ENCODE measurements at places on chromosomes 1 and 21.

- DNase-seq: peak; percentile 39
Measured at GRCh38 chr21:46226920-46227599, 1.5 kb downstream of the LSS start.

- peak; percentile 32 for DNase-seq
Measured at GRCh38 chr1:119966020-119966419, 69.7 kb upstream of the ADAM30 start.

- no peak for DNase-seq
Measured at GRCh38 chr1:184296466-184297243, 90.2 kb upstream of the C1orf21 start.

- no peak for DNase-seq
Measured at GRCh38 chr1:43253173-43253572, 16.6 kb upstream of the TMEM125 start.

- no peak for DNase-seq
Measured at GRCh38 chr1:216168546-216168945, 254.7 kb downstream of the USH2A start.

DNA sequence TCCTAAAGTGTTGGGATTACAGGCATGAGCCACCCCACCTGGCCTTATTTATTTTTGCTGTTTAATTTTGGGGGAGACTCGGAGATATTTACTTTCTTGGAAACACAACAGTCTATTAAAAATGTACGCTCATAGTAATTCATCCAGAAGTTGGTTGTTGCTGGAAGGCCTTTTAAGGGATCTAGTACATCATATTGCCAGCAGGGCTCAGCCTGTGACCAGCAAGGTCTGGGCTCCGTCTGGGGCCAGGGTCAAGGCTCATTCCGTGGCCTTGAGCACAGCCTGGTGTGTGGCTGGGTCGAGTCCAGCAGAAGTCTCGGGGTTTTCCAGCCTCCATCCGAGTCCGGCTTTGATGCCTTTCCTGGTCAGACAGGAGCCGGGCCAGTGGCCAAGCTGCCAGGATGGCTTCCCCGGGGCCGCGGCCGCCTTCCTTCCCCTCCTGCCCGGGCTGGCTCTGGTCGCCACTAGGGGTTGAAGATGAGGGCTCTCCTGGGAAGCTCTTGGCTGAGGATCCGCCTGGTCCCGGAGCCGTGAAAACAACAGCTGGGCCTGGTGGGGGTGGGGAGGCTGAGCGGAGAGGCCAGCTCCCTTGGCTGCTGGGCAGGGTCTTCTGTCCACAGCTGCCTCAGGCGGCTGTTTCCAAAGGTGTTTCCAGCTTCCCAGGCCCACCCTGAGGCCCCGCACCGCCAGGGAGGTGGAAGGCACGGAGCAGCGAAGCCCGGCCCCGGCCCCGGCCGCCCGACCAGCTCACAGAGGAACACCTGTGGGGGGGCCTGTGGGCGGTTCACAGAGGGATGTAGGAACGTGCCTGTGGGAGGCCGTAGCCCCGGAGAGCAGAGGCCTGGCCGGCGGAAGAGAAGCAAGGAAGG is 5.1 kb upstream of the VWA1 start:
- DNase-seq: no peak

DNA sequence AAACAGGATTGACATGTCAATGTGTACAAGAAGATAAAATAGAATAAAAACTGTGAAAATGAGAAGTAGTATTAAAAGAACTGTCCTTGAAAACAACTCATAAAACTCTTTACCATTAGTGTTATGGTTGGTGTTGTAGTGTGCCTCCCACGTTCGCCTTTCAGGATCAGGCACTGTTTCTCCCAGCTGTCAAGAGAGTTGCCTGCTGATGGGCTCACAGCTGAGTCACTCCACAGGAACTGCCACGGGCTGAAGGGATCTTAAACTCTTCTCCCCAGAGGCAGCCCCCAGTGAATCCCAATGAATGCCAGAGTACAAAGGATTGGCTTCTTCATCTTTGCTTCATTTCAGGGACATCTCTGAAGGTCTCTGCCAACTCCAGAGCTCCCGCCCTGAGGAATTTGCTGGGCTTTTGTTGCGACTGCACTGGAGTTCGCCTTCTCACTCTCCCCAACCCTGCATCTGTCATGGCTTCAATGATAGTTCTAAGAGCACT is 119.6 kb downstream of the ADGRL2 start:
- DNase-seq: no peak

- no peak for DNase-seq
Measured at GRCh38 chr21:38834725-38835124, 29.0 kb downstream of the ETS2 start.

- no peak for DNase-seq
Measured at GRCh38 chr1:203036135-203036534, 9.8 kb downstream of the PPFIA4 start.

DNA sequence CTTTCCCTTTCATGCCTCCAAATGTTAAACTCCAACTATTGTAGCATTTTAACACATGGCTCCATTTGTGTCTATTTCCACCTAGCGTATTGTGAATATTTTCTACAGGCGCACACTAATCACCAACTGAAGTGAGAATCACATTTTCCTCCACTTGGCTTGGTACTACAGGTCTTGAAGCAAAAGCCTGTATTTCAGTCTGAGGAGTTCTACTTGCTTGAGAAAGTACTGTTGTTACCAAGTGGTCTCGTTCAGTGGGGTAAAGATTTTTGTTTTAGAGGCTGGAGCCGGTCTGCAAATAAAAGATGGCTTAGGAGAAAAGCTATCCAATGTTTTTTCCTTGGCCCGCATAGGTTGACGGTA is 550 bp upstream of the PTBP2 start:
- DNase-seq: no peak

DNA sequence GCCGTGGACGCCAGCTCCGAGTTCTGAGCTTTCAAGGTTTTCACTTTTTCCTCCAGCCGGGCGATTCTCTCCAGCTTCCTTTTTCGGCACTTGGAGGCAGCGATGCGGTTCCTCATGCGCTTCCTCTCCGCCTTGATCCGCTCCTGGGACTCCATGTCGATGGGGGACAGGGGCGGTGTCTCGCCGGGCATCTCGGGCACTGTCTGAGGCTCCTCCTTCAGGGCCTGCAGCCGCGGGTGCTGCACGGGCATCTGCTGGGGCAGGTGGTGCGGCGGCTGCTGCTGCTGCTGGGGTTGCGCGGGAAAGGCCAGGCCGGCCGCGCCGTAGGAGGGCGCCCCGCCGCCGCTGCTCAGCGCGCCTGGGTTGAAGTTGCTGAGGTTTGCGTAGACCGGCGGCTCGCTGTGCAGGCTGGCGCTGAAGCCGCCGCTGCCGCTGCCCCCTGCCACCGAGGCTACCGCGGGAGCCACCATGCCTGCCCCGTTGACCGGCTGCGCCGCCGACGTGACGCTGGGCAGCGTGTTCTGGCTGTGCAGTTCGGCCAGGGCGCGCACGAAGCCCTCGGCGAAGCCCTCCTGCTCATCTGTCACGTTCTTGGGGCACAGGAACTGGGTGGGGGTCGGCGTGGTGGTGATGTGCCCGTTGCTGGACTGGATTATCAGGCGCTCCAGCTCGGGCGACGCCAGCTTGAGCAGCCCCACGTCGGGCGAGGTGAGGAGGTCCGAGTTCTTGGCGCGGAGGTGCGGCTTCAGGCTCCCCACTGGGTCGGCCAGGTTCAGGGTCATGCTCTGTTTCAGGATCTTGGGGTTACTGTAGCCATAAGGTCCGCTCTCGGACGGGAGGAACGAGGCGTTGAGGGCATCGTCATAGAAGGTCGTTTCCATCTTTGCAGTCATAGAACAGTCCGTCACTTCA is 1.4 kb downstream of the JUN start:
- peak; percentile 69 for DNase-seq

DNA sequence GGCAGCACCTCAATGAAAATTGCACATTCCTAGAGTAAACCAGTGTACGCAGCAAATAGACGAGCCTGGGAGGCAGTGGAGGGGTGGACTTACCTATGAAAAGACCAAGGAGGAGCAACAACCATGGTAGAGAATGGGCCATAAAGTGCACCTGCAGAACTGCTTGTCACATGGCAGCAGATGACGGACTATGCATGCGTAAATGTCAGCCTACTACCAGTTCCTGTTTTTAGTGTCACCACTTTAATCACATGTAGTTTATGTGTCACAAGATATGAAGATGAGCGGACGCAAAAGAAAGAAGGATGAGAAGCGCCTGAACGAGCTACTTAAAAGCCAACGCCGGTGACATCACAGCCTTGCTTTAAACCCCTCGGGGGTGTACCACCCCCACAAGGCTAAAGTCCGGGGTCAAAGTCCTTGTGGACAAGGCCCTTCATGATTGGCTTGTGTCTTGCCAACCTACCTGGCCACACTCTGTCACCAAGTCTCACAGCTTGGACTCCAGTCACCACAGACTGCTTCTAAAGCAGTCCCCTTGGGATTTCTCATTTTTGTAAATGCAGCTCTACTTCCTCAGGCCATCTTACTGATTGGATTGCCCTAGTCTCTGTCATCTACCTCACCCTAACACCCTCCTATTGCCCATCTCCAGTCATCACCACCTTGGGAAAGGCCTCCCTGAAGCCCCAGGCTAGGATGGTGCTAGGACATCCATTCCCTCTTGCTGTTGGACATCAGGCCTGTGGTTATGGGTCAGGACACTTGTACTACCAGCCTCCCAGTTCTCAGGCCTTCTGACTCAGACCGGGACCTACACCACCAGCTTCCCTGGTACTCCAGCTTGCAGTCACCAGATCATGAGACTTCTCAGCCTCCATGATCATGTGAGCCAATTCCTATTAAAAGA is 6.0 kb upstream of the LY9 start:
- DNase-seq: peak; percentile 80
